Bone marrow (tissue), 2 donors: ENCODE measurements at places on chromosomes 5 and 9.

DNA sequence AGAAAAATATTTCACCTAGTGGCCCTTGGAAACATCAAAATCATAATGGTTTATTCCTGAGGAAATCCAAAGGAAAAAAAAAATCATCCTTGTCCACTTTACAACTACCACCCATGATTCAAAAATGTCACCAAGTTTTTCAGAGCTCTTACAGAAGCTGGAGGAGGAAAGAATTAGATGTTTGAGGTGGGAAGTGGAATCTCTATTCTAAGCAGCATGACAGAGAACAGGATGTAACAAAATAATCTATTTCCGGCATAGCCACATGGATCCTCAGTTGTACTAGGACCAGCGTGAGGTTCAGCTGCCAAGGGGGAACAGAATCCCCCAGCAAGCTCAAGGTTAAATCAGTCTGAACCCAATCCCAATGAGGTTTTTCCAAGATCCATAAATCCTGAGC lies 40.2 kb downstream of the FBXW11 start:
- peak; percentile 3 for DNase-seq

- DNase-seq: no peak
Measured at GRCh38 chr5:166338801-166339200, 1952.6 kb upstream of the WWC1 start.

DNA sequence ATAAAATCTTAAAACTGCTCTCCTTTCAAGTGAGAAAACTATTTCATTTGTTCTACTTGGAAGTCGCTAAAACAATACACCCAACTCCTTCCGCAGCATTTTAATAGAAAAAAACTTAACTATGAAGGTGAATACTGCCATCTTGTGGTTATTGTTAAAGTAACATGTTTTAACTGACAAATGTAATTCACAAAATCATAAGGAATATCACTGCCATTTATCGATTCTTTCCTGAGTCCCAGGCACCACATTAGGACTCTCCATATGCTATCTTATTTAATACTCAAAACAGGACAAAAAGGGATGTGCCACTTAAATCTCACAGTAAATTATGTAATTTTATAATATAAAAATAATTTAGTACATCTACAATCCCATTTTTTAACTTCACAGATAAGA lies 130.5 kb upstream of the ITGA1 start:
- DNase-seq: peak; percentile 24

DNA sequence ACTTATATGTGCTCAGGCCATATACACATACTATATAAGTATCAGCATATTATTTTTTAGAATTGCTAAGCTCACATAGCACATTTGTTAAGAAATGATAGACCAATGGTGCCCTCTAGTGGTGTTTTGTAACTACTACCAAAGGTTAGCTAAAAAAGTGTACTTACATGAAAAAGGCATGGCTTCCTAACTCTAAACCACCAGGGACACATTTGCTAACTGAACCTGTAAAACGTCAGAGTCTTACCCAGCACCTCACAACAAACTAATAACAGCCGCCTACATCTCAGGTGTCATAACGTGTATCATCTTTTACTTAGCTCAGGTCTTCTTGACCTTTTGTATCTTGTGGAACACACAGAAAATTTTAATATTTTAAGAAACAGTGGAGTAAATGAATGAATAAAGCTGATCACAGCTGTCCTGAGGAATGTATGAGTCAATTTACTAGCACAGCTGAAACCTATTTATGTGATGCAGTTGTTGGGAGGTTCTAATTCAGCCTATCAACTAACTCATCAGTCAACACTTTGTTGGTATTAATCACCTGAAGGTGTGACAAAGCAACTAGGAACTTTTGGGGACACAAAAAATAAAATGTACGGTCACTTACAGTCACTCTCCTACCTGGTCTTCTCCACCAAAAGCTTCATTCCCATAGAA lies 72.9 kb downstream of the BAAT start:
- DNase-seq: peak; percentile 57

- no peak for DNase-seq
Measured at GRCh38 chr5:15914638-15915037, 265.0 kb downstream of the MARCHF11 start.

DNA sequence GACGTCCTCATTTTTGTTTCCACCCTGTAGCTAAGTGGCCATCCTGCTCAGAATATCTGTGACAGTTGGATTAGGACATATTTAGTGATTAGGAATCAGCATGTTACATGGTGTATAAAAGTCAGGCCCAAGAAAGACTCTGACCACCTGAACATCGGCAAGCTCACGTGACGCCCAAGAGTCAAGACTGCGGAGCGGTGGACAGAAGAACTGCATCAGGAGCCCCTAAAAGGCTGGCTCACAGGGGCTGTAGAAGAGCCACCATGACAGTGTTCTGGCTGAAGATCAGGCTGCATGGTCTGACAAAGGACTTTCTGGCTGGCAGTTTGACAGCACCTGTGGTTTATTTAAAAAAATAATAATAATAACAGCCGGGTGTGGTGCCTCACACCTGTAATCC lies 185.3 kb downstream of the AUH start:
- DNase-seq: no peak

- no peak for DNase-seq
Measured at GRCh38 chr9:9817176-9817575, 795.6 kb downstream of the PTPRD start.

DNA sequence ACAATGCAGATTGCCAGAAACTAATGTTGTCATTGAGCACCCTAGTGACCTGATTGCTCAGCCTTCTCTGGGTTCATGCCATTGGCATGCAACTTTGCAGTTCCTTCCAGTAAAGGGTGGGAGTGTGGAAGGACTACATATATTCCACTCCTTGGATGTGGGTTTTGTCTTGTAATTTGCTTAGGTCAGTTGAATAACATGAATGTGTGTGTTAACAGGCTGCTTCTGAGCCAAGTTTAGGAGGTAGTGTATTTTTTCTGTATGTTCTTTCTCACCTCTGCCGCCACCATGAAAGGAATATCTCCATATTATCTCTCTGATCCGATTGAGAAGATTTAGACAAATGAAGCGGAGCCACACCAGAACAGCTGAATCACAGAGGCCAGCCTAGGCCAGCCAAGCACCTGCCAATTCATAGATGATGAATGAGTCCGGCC lies 1929.6 kb upstream of the CDH6 start:
- no peak for DNase-seq

- no peak for DNase-seq
Measured at GRCh38 chr5:139649082-139649991, 1.2 kb downstream of the CXXC5 start.

DNA sequence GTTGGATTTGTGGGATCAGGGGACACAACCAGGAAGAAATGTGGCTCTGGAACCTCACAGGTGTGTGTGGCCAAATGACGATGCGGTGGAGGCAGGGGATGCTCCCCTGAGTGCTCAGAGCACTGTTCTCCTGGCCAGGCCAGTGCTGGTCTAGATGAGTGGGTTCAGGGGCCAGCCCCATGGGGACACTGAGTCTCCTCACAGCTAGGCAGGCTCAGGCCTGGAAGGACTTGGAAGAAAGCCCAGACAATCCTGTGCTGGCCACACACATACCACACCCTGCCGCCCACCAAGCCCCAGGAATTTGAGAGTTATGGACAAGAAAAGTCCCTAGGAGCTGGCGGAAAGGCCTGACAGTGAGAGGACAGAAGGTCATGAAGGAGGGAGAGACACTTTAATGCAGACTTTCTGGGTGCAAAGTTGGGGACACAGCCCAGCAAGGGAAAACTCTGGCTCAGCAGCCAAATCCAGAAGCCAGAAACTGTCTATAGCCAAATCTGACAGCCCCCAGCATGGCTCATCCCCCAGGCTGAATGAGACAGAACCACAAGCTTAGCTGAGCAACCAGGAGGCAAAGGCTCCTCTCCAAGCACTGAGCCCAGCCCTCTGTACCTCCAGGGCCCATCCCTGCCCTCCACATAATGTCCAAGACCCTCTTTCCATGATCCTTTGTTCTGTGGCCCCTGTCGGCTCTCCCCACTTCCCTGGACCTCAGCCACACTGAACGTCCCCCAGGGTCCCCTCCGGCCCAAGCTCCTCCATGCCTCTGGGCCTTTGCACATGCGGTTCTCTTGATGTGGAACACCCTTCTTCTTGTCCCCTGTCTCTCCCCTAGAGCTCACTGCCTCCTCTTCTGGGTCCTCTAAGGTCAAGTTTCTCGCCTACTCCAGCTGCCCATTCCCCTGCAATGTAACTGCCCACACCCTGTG lies 22.4 kb downstream of the LHX6 start:
- DNase-seq: no peak

- no peak for DNase-seq
Measured at GRCh38 chr9:93634311-93635185, 58.2 kb downstream of the PHF2 start.

- DNase-seq: no peak
Measured at GRCh38 chr9:129097671-129098306, 12.8 kb downstream of the CRAT start.

DNA sequence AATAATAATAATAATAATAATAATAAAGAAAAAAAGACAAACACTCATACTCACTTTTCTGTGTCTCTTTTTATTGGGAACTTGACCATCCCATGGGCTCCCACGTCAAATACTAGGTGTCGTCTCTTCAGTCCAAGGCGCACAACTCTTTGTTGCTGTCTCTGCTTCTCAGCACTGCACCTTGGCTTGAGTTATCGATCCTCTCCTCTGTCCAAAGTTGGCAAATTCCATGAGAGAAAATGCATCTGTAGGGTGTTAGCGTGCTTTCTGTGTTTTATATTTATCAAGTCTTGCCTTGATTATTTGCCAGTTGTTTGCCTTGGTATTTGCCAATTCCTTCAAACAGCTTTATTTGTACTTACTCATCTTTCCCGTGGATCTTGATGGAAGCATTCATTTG lies 653.7 kb downstream of the CDH18 start:
- DNase-seq: no peak

DNA sequence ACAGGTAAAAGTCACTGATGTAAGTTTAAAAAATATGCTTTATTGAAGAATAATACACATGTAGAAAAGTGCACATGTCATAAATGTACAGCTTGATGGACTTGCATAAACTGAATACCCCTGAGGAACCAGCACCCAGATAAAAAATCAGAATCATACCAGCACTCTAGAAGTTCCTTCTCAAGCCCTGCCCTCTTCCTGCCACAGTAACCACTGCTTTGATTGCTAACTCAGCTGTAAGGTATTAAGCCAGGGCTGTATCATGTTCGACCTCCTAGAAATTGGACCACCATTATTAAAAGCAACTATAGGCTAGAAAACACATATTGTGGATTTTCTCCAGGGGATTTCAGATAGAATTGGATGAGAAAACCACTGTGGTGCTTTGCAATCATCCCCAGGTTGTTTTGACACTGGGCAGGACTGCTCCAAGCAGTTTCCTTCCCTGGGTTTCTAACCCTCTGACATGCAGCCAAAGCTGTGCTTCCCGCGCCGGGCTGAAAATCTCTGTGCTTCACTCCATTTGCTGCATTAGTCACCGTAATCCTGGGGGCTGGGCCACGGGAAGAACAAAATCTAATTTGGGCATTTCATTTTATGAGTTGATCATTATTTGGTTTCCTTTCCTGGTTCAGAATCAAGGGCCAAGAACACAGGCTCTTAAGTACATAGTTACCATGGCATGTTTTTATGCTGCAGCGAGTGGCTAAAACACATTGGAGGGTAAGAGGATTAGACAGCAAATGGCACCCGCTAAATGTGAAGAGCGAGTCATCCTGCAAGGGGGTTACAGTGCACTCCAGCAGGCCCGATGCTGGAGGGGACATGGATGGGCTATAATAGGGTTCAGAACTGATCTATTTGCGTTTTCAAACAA lies 139.4 kb upstream of the IL12B start:
- no peak for DNase-seq

DNA sequence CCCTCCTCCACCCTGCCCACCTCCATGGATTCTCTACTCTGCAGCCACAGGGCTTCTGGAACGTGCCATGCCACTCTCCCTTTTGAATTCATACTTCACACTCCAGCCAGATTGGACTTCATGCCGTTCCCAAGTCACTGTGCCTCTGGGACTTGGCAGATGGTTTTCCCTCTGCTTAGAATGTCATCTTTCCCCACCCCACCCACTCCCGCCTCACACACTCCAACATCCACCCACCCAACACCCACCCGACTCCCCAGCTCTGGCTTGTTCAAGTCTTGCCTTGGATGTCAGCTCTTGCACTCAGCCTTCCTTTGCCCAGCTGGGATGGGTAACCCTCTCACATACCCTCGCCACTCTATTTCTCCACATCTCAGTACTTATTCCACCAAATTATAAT lies 142.1 kb upstream of the DHFR start:
- no peak for DNase-seq

DNA sequence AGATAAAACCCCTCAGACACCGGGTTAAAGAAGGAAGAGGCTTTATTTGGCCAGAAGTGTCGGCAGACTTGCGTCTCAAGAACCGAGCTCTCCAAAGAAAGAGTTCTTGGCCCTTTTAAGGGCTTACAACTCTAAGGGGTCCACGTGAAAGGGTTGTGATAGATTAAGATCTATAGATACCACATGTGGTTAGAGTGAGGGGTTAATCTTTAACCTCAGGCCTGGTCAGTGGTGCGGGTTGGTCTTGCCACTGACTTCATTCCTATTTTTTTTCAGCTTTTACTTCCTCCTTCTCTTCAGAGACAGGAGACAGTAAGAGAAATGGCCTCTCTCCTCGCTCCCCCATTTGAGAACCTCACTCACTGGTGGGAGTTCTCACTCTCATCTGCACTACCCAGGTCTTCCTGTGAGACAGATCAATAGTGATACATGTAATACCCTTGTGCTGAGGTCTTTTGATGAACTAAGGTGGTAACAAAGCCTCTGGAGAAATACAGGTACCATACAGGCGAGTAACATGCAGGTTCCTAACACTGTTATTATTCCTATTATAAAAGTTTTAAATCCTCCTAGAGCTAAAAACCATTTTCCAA lies 52.4 kb upstream of the COX7C start:
- DNase-seq: no peak

DNA sequence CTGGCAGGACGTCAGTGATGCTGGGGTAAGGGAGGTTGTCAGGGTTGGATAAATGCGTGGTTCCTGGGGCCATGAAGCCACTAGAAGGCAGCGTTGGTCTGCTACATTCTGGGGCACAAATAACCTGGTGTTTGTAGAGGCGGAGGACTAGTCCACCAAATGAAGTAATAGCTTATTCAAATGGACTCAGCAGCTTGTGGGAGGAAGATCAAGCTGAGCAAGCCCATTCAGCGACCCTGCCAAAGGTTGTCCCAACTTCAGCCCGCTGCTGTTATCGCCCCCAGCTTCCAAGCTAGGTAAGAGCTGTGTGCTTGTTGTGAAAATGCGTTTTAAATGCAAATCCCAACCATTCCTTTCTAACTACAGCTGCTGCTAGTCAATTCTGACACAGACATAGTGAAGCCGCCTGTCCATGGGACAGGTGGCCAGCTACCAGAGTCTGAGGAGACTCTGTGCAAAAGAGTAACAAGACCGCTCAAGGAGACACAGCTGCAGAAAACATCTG lies 7.6 kb upstream of the FAM240B start:
- no peak for DNase-seq

GRCh38 chr5:44412286-44412685 lies 23.1 kb upstream of the FGF10 start:
- no peak for DNase-seq

DNA sequence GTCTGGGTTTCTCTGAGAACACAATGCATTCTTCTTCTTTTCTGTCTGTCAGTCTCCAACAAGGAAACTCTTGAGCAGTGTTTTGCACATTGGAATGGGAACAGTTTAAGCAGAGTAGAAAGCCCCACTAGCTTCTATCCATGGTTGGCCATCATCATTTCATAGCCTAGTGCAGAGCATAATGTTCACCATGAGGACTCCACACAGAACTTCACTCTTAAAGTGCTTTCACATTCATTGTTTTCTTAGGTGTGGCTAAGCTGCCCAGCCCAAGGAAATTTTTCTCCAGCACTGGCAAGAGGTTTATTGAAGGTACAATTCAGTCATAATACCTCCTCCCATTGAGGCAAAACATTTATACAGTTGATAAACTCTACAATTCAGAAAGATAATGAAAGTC lies 503.0 kb upstream of the CD180 start:
- DNase-seq: no peak
